ENCODE measurements at places on chromosomes 16 and 17.
A peak's percentile ranks its signal among the peaks of the same experiment; 100 is the strongest.

GRCh38 chr16:47956916-47957315 is 198.9 kb downstream of the ABCC12 start:
- no peak for DNase-seq

- no peak for DNase-seq
These were observed 8.3 kb upstream of the NLRC5 start for GRCh38 chr16:56980792-56981724.

DNA sequence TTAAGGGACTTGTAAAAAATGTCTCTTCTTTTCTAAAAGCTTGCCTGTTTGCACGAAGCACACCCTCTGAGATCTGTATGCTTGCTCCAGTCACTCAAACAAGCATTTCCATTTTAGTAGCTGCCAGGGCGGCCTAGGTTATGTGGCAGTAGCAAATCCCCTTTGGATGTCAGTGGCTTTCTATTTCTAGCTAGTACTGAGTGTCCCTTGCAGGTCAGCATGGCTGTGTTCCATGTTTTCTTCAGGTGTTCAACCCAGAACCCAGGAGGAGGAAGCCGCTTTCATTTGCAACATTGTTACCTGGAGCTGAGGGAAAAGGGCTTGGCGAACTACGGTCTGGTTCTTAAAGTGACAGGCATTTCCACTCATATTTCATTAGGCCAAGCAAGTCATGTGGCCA is 36.4 kb downstream of the FOXL1 start:
- DNase-seq: no peak

DNA sequence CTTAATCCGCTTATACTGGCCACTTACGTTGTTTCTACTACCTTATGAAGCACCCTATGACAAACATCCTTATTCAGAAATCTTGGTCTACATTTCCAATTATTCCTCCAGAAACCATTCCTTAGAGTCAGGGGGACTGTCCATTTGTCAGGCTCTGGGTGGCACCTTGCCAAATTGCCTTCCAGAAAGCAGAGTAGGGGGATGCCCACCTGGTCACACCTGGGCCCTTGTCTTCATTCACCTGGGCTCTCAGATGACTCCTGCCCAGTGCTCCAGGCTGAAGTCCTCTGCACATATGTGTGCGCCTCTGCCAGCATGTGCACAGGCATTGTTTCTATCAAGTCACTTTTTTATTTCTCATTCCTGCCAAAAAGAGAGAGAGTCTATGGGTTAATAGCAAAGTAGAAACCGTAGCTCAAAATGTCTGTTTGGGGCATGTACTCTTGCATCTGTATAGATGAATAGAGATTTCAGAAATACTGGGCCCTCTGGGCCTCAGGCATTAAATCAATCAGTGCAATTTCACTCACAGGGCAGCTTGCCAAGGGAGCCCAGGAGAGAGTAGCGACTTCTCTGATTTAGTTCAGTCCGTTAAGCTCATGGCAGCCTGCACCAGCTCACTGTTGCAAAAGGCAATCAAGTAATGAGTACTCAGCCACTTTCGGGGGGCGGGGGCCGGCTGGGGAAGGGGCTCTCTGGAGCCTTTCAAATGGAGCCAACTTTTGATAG is 104.7 kb downstream of the SOCS1 start:
- DNase-seq: no peak

- no peak for DNase-seq
These were observed 54.0 kb downstream of the COTL1 start for GRCh38 chr16:84563786-84564420.

DNA sequence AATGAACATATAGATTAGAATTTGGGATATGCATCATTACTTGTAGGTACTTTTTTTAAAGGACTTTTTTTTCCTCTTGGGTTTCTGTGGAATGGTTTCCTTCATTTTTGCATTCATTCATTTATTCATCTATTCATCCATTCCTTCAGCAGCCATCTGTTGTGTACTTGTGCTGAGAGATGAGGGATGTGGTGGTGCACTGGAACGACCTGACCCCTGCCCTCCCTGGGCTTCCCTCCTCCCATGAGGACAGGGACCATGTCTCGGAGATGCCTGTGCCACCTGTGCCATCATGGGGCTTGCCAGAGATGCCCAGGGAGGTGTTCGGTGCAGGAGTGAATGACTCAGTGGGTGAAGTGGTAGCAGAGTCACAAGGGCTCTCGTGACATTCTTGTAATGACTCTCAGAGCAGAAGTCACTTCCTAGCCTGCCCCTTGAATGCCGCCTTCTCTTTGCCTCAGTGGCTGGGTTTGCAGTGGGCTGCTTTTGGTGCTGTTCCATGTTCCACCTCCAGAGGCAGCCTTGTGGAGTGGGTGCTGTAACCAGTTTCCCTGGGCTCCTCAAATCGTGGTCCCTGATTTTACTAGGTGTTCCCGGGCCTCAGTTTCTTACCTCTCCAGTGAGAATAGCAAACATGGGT is 43.9 kb downstream of the CLEC16A start:
- DNase-seq: no peak

GRCh38 chr16:828891-829290 is 28.4 kb upstream of the GNG13 start:
- no peak for DNase-seq

- no peak for DNase-seq
These were observed 64.7 kb downstream of the CDK12 start for GRCh38 chr17:39525801-39526506.

GRCh38 chr16:70664325-70665112 is 18.2 kb downstream of the IL34 start:
- no peak for DNase-seq

DNA sequence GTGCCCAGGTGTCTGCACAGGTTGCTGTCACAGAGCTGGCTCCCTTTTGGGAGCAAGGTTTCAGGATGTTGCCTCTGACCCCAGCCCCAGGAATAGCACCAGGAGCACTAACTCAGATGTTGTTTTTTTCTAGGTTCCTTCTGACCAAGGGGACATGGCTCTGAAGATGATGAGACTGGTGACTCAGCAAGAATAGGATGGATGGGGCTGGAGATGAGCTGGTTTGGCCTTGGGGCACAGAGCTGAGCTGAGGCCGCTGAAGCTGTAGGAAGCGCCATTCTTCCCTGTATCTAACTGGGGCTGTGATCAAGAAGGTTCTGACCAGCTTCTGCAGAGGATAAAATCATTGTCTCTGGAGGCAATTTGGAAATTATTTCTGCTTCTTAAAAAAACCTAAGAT is 28.1 kb downstream of the SCPEP1 start:
- DNase-seq: no peak

- DNase-seq: no peak
These were observed 72.2 kb upstream of the TRAP1 start for GRCh38 chr16:3789375-3790099.

- no peak for DNase-seq
These were observed 54.7 kb downstream of the SLC6A2 start for GRCh38 chr16:55710466-55710865.

DNA sequence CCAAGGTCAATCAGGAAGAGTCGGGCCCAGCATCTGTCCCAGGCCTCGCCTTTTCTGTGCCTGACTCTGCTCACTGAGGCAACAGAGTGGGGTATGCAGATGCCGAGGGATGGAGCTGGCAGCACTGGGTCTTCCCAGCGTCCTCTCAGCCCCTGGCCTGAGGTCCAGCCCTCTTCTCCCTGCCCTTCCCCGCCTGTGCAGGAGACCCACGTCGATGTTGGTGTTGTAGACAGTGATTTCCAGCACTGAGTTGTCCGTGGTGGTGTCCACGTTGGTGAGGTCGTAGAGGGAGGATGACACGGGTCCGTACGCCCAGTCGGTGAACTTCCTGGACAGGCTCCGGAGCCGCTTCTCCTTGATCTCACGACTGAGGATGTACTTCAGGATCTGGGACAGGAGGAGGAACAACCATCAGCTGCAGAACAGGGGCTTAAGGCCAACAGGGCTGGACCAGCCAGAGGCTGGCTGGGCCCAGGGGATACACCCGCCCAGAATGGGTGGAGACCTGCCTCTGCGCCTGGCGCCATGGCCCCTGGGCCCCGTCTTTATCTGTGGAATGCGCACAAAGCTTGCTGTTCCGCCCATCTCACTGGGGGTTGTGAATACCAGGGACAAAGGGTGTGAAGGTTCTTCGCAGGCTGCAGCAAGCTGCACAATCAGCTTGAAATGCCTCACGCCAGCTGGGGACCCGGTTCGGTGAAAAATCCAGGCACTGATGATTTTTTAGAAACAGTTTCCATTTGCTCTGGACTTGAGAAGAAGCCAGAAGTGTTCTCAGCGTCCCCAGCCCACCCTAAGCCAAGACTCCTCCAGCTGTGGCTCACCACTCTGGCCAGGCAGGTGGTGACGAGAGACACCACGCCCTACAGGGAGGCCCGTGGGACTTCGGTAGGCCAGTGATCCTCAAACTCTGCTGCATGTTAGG is 27.5 kb downstream of the TRPV3 start:
- DNase-seq: peak; percentile 82

DNA sequence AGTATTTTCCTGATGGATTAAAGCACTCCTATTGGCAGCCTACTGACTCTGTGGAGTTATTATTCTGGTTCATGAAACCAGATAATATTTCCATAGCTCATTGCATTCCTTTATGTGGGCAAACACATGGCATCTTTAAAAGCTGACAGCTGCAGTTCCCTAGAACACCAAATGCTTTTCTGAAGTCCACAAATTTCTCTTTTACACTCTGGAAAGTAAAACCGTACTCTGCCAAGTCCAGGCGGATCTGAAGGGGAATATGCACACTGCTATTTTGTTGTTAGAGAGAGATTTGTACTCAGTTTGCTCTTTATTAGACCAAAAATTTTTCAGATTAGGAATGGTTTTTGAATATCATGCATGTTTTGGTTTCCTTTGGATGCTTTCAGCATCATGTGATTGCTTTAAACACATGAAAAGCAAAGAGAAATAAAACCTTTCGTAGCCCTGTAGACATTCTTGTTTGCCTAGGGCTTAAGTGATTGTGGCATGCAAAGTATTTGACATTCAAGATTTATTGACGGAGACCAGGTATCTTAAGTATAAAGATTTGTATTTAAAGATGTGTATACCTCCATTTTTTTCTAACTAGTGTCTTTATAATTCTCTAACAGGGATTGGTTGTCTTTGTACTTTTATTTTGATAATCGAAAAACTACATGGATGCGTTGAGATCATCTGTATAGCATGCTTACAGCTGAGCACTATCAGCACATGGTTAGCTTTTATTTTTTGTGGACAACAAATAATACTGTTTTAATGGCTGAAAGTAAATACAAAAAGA is 19.5 kb downstream of the SEC14L1 start:
- no peak for DNase-seq

DNA sequence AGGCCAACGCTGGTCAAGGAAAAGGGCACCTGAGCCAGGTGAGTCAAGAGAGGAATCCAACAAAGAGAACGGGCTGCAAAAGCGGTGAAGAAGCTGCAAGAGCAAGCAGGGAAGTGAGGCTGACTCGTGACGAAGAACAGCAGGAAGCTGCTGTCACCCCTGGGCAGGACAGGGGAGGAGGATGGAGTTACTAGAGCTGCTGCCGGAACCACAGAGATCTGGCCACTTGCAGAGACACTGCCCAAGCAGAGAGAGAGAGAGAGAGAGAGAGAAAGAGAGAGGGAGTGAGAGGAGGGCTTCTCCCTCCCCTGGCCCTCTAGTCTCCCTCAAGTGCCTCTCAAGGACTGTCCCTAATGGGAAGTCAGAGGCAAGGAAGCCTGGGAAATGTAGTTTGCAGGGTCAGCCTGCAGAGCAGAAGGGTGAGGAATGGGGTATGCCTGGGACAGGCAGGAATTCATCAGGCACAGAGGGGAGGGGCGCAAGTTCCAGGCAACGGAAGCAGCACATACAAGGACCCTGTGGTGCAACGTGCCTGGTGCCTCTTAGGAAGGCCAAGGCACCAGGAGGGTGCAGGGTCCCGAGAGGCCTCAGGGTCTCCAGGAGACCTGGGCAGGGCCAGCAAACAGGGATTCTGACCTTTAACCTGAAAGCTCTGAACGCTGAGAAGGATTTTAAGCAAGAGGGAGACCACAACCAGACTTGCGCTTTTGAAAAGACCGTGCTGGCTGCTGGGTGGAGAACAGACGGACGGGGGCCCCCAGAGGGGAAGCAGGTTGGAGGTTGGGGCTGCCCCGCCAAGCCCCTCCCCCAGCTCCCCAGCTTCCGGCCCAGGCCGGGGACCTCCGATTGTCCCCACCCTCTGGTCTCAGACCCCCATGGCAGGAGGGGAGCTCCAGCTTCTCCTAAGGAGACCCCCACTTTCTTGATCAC is 45.8 kb upstream of the CIBAR2 start:
- DNase-seq: no peak

DNA sequence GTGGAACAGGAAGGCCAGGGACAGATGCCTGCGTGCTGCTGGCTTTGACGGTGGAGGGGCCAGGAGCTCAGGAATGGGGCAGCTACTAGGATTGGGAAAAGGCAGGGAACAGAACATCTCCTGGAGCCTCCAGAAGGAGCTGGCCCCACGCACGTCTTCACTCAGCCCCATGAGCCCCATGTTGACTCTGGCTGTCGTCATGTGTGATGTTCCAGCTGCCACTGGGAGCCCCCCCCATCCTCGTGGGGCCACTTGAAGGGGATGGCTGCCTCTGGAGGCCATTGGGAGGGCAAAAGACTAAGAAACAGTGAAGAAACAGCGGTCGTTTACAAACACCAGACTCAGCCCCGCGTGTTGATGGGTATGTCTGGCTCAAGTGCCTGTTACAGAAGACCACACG is 18.5 kb upstream of the APRT start:
- DNase-seq: no peak

DNA sequence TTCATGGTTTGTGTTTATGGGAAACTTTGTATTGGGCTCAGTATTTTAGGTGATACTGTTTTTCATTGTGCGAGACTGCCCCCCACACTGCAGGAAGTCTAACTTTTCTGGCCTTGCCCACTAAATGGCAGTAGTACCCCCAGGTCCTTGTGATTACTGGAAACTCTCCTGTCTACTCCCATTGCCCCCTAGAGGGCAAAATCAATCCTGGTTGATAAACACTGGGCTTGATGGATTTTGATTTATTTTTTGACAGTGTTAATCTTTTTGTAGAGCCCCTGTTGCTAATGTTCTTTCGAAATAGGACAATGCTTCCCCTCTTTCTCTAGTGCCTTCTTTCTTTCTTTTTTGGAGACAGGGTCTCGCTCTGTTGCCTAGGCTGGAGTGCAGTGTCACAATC is 15.5 kb downstream of the METTL9 start:
- no peak for DNase-seq

DNA sequence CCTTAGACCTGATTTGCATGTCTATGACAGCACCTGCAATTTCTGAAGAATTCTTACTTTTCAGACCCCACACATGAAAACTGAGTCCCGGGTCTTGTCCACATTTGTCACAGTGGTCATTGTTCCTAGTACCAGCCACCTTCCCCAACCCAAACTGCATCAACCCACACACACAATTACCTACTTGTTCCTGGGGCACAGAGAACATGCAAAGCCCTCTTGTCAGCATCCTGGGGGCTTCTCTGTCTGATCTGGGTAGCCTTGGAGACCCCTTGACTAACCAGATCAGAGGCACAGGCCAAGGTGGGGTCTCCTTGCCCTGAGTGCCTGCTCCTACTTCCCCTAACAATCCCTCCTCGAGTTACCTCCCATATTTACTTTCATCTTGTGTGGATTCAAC is 36.7 kb upstream of the PIK3R6 start:
- DNase-seq: no peak

- DNase-seq: no peak
These were observed 26.0 kb downstream of the DHRS7B start for GRCh38 chr17:21152731-21153130.
